ENCODE measurements at places on chromosomes 2 and 18.
A peak's percentile ranks its signal among the peaks of the same experiment; 100 is the strongest.

GRCh38 chr2:43460174-43460546, 135.7 kb downstream of the THADA start:
- H3K4me3 ChIP-seq, result no peak overlapping the region
- H3K36me3 ChIP-seq, result no peaks in the 10 kb centered on the region
- peaks cover 81% of the 10 kb centered on the region for H3K4me1 ChIP-seq
- no peaks in the 10 kb centered on the region for H3K27me3 ChIP-seq
- H3K27ac ChIP-seq, result peak overlapping the region; percentile 67
- no peak for DNase-seq

- peak overlapping the region; percentile 93 for H3K4me3 ChIP-seq
- peaks cover 53% of the 10 kb centered on the region for H3K4me1 ChIP-seq
- H3K27me3 ChIP-seq, result no peaks in the 10 kb centered on the region
- H3K27ac ChIP-seq, result peak overlapping the region; percentile 86
- H3K36me3 ChIP-seq, result no peaks in the 10 kb centered on the region
- DNase-seq, result no peak
These were observed 622 bp downstream of the RAB12 start for GRCh38 chr18:8609659-8610458.

DNA sequence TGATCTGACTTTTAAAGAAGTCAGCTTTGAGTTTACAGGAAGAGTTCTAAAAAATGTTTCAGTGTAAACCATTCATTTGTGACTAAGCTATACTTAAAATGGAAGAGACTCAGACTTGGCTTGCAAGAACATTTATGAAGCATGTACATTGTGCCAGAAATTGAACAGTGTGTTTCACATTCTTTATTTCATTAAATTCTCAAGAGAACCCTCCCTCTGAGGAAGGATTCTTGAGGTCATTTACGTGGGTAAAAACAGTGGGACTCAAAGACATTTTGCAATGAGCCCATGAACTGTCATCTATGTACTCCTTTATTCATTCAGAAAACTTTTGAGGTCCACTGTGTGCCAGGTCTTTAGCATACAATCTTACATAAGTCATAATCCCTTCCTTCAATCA, 143.6 kb upstream of the ZNF521 start:
- H3K36me3 ChIP-seq, result no peaks in the 10 kb centered on the region
- H3K4me1 ChIP-seq, result no peaks in the 10 kb centered on the region
- no peaks in the 10 kb centered on the region for H3K27me3 ChIP-seq
- no peak overlapping the region for H3K27ac ChIP-seq
- no peak overlapping the region for H3K4me3 ChIP-seq

DNA sequence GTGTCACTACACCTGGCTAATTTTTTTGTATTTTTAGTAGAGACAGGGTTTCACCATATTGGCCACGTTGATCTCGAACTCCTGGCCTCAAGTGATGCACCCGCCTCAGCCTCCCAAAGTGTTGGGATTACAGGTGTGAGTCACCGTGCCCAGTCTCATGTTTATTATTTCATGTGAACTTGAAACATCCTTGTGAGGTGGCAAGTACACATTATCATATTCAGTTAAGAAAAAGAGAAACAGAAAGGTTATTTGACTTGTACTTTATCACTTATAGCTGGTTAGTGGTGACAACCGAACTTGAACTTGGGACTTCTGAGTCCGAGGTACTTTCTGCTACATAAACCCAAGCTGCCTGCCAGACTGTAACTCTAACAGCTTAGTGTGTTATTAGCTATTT, 24.4 kb downstream of the ABHD3 start:
- H3K4me3 ChIP-seq, result no peak overlapping the region
- no peak for DNase-seq
- H3K4me1 ChIP-seq, result peaks cover 3% of the 10 kb centered on the region
- no peaks in the 10 kb centered on the region for H3K36me3 ChIP-seq
- no peak overlapping the region for H3K27ac ChIP-seq

GRCh38 chr2:30155202-30155601, 8.4 kb downstream of the YPEL5 start:
- no peaks in the 10 kb centered on the region for H3K27me3 ChIP-seq
- no peak overlapping the region for H3K27ac ChIP-seq
- peaks cover 38% of the 10 kb centered on the region for H3K36me3 ChIP-seq
- DNase-seq, result no peak
- no peak overlapping the region for H3K4me3 ChIP-seq
- peaks cover 30% of the 10 kb centered on the region for H3K4me1 ChIP-seq

- no peak overlapping the region for H3K4me3 ChIP-seq
- no peaks in the 10 kb centered on the region for H3K27me3 ChIP-seq
- DNase-seq, result peak; percentile 88
These were observed 93.6 kb downstream of the ZAP70 start for GRCh38 chr2:97806738-97807618.

- H3K27ac ChIP-seq, result no peak overlapping the region
- no peak overlapping the region for H3K4me3 ChIP-seq
- peaks cover 12% of the 10 kb centered on the region for H3K4me1 ChIP-seq
These were observed 251.1 kb upstream of the PIK3C3 start for GRCh38 chr18:41703744-41704530.

- H3K4me3 ChIP-seq, result no peak overlapping the region
- H3K27ac ChIP-seq, result no peak overlapping the region
- no peaks in the 10 kb centered on the region for H3K36me3 ChIP-seq
- DNase-seq, result no peak
- H3K4me1 ChIP-seq, result no peaks in the 10 kb centered on the region
These were observed 94.5 kb downstream of the ZBTB7C start for GRCh38 chr18:48314690-48315089.

DNA sequence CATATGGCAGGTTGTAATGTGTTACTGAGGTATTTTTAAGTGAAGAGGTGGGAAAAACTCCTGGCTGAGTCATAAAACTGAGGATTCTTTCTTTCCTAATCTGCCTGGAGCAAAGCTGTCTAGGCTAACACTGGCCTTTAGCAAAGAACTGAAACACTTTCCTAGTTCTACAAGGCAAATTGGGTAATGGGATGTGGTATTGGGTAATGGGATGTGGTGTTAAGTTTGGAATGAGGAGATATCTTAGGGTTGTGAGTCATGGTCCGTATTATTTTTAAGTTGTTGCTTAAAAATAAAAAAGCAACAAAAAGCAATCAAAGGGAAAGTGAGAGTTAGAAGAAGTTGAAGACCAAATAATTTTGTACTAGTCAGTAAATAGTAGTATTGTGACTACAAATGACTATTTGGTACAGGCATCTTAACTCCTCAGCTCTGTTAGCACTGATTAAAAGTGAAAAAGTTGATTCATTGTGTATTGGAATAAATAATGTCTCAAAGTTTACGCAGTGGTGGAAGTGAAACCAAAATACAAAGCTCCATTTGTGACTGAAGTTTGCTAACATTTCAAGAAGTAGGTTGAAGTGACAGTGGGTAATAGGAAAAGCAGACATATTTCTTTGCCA, 216.8 kb downstream of the CAMKMT start:
- no peak overlapping the region for H3K27ac ChIP-seq
- no peaks in the 10 kb centered on the region for H3K4me1 ChIP-seq
- no peaks in the 10 kb centered on the region for H3K36me3 ChIP-seq
- DNase-seq, result no peak
- no peak overlapping the region for H3K4me3 ChIP-seq

GRCh38 chr2:222884805-222885424, 24.1 kb downstream of the ACSL3 start:
- no peaks in the 10 kb centered on the region for H3K27me3 ChIP-seq
- no peak overlapping the region for H3K4me3 ChIP-seq

DNA sequence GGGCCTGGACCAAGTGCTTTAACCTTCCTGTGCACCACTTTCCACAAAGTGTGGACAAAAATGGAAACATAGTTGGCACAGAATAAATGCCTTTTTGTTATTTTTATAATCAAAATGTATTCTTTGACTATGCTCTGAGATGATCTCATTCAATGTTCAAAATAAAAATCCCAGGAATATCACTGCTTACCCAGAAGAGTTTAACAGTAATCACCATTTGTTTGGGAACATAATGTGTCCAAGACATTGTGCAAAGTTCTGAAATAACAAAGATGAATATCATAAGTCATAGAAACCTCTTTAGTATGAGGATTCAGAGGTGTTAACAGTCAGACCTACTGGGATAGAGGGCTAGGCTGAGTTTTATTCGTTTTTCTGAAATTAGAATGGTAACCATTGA, 668.1 kb downstream of the CNTNAP5 start:
- H3K4me1 ChIP-seq, result no peaks in the 10 kb centered on the region
- H3K27ac ChIP-seq, result no peak overlapping the region
- DNase-seq, result no peak
- H3K4me3 ChIP-seq, result no peak overlapping the region
- H3K36me3 ChIP-seq, result no peaks in the 10 kb centered on the region

- no peak overlapping the region for H3K4me3 ChIP-seq
- H3K27me3 ChIP-seq, result no peaks in the 10 kb centered on the region
- peaks cover 8% of the 10 kb centered on the region for H3K4me1 ChIP-seq
- no peak overlapping the region for H3K27ac ChIP-seq
- H3K36me3 ChIP-seq, result no peaks in the 10 kb centered on the region
- DNase-seq, result no peak
These were observed 46.8 kb upstream of the PPM1B start for GRCh38 chr2:44121899-44122298.

DNA sequence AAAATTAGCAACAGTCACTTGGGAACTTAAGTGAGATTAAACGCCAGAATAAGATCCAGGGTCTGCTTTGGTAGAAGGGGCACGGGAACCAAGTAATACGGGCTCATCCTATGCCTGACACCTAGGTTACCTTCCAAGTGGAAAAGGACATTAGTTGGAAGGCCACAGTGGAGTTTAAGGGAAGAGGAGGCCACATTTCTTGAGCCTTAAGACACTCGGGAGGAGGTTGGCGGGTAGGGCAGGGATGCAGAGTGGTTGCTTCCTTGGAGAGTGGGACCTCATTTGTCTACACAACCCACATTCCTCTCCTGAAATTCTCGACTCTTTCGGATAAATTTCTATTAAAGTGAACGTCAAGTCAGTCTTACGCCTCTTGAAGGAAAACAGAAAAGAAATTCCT, 510 bp upstream of the DNAH6 start:
- H3K4me1 ChIP-seq, result peaks cover 8% of the 10 kb centered on the region
- peak overlapping the region; percentile 54 for H3K4me3 ChIP-seq
- no peak for DNase-seq
- H3K36me3 ChIP-seq, result no peaks in the 10 kb centered on the region
- H3K27me3 ChIP-seq, result no peaks in the 10 kb centered on the region

DNA sequence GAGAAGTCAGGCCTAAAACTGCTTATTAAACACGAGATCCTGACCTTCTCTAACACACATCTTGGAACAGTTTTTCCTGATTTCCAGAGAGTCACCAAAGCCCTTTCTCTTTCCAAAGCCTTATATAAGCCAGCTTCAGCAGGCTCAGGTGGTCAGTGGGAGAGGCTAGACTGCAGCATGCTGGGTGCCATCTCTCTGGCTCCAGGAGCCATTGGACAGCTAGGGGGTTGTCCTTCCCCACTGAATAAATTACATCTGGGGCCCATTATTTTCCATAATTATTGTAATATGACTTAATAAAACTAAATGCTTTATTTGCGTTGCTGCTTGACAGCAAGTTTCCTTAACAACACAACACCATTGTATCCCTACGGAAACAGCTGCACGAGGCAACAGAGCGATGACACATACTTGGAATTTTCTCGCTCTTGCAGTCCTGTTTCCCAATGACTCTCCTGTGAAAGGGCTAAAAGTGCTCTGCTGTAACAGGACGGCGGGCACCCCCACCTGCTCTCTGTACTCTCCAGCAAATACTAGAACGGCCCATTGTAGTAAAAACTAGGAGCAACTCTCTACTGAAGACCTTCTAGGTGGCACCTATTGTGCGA, 160.6 kb downstream of the RNF144A start:
- H3K4me1 ChIP-seq, result no peaks in the 10 kb centered on the region
- no peak for DNase-seq

GRCh38 chr2:225158360-225158759, 116.1 kb upstream of the DOCK10 start:
- H3K27ac ChIP-seq, result no peak overlapping the region
- H3K4me1 ChIP-seq, result no peaks in the 10 kb centered on the region
- no peak overlapping the region for H3K4me3 ChIP-seq

DNA sequence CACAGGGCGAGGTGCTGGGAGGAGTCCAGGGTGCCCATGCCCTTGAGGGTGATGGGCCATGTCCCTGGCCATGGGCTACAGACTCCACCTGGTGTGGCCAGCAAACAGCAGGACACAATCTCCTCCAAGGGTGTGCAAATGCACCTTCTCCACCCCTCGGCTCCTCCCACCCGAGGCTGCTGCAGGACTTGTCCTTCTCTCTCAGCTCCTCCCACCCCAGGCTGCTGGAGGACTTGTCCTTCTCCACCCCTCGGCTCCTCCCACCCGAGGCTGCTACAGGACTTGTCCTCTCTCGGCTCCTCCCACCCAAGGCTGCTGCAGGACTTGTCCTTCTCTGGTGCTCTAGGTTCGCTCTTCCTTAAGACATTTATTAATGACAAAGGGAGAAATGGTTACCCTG, 57.3 kb upstream of the SNTG2 start:
- no peak overlapping the region for H3K27ac ChIP-seq
- no peak for DNase-seq
- H3K4me3 ChIP-seq, result no peak overlapping the region
- no peaks in the 10 kb centered on the region for H3K4me1 ChIP-seq
- peaks cover 9% of the 10 kb centered on the region for H3K27me3 ChIP-seq

DNA sequence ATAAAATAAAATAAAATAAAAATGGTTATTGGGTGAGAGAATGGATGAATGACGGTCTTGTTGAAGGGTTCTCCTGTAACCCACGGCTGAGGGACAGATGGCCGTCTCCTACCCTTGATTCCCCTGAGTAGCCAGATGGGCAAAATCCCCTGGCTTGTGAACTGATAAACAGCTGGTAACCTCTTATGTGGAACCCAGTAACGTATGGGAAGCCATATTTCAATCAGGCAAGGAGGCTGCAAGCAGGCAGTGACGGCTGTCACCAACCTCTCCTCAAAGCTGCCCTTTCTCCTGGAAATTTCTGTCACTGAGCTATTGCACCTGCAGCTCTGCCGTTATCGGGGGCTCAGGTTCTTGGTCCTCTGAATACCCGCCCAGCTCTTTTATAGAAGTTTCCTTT, 165.3 kb upstream of the SMAD2 start:
- no peaks in the 10 kb centered on the region for H3K27me3 ChIP-seq
- H3K36me3 ChIP-seq, result no peaks in the 10 kb centered on the region
- H3K27ac ChIP-seq, result no peak overlapping the region

DNA sequence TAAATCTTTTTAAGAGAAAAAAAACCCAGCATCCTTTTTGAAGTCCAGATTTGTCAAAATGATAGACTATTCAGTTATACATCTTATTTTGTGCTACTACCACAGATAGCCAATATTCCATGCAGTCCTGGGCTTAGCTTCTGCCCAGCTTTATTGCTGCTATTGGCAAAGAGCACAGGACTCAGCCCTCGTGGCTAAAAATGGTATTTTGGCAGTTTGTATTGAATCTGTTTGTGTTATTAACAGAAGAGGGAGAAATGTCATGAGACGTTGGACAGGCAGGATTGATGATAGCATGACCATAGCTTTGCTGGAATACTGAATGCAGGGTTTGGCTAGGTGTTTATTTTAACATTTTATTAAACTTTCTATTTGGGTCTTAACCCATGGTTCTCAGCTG, 19.4 kb downstream of the ELAC1 start:
- no peaks in the 10 kb centered on the region for H3K36me3 ChIP-seq
- peak overlapping the region; percentile 61 for H3K27ac ChIP-seq
- no peak for DNase-seq
- H3K4me3 ChIP-seq, result no peak overlapping the region
- H3K4me1 ChIP-seq, result no peaks in the 10 kb centered on the region
